Esophagus squamous epithelium (tissue), 5 donors: ENCODE measurements at places on chromosomes 1 and 21. TPM values are rescaled to one million over a fixed set of nuclear protein-coding genes. Genes with fewer than 3 reads are reported as not detected.

DNA sequence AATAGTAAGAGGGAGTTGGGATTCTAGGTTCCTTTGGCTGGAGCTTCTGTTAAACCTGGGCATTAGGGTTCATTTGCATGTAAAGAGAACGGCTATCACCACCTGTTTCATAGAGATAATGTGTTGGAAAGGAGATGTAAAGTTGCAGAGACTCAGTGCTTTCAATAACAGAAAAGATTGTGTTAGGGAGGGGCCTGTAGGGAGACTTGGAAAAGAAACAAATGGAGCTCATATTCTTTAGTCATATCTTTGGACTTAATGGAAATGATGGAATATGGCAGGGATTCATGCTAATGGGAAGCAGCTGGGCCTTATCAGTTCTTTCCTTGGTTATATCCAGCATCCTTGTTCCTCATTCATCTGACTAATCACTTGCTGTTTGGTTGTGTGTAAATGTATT is 144.9 kb downstream of the CD247 start:
- DNase-seq = no peak
- H3K36me3 ChIP-seq = no peaks in the 10 kb centered on the region
- no peak overlapping the region for H3K27ac ChIP-seq
- no peaks in the 10 kb centered on the region for H3K27me3 ChIP-seq

CD52 gene
- 3.7 TPM for total RNA-seq

GRCh38 chr21:42493109-42494060 is 2.6 kb downstream of the RSPH1 start:
- DNase-seq = no peak
- no peaks in the 10 kb centered on the region for H3K36me3 ChIP-seq
- no peaks in the 10 kb centered on the region for H3K27me3 ChIP-seq
- no peak overlapping the region for H3K27ac ChIP-seq
- H3K4me3 ChIP-seq = no peak overlapping the region
- peaks cover 18% of the 10 kb centered on the region for H3K4me1 ChIP-seq

GRCh38 chr1:199303035-199303434 is 664.2 kb downstream of the PTPRC start:
- DNase-seq = no peak
- H3K27ac ChIP-seq = no peak overlapping the region
- H3K27me3 ChIP-seq = no peaks in the 10 kb centered on the region

DNA sequence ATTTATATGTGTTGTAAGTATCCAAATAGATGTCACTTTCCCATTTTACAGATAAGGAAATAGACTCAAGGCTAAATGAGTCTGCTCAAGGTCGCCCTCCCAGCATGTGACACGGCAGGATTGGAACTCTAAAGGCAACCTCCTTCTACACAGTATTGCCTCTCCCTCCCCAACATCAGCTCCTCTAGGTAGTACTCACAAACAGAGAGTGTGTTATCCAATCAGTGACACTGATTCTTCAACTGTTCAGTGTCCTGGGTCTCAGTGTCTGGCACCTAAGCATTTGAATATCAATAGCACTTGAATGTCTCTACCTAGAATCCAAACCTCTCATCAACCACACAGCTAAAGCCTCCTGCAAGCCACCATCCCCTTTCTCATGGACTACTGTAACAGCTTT is 87.1 kb downstream of the DAB1 start:
- H3K36me3 ChIP-seq = no peaks in the 10 kb centered on the region
- no peak overlapping the region for H3K27ac ChIP-seq
- H3K27me3 ChIP-seq = no peaks in the 10 kb centered on the region
- H3K4me1 ChIP-seq = no peaks in the 10 kb centered on the region
- no peak overlapping the region for H3K4me3 ChIP-seq

ZNF695 gene
- total RNA-seq = 0.23 TPM

HSD3B1 gene
- not detected for total RNA-seq

PTGFR gene
- 2.3 TPM for total RNA-seq

GRCh38 chr1:89894210-89895201 is 73.7 kb downstream of the LRRC8D start:
- H3K27me3 ChIP-seq = no peaks in the 10 kb centered on the region
- no peak for DNase-seq
- peaks cover 16% of the 10 kb centered on the region for H3K4me1 ChIP-seq
- no peak overlapping the region for H3K27ac ChIP-seq

DNA sequence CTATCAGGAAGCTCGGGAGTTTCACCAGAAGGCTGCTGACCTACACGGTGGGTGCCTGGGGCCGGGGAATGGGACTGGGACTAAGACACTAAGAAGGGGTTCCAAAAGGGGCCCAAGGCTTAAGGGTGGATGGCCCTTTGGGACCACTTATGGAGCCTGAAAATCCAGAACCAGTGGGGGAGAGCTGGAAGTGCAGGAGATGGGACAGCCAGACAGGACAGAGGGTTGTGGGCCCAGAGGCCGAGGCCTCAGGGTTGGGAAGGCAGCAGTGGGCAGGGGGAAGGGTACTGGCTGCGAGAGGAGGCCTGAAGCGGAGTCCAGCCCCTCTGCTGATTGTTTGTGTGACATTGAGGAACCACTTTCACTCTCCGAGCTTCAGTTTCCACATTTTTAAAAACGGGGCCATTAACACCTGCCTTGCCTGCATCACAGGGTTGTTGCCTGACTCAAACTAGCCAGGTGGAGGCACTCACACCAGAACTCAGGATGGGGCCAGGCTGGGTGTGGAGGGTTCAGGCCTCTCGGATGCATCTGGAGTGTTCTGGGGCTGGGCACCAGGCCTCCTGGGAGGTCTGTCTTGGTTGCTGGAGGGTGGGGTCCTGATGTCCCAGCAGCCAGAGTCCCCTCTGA is 3.0 kb downstream of the TTC24 start:
- H3K4me1 ChIP-seq = no peaks in the 10 kb centered on the region
- H3K4me3 ChIP-seq = no peak overlapping the region
- H3K27ac ChIP-seq = no peak overlapping the region
- DNase-seq = no peak
- no peaks in the 10 kb centered on the region for H3K36me3 ChIP-seq
- H3K27me3 ChIP-seq = no peaks in the 10 kb centered on the region

GRCh38 chr1:10824821-10825540 is 28.5 kb upstream of the CASZ1 start:
- H3K36me3 ChIP-seq = no peaks in the 10 kb centered on the region
- DNase-seq = no peak
- no peak overlapping the region for H3K4me3 ChIP-seq
- peaks cover 35% of the 10 kb centered on the region for H3K4me1 ChIP-seq

GRCh38 chr1:226404063-226404903 is 3.6 kb downstream of the PARP1 start:
- H3K4me3 ChIP-seq = no peak overlapping the region
- peak overlapping the region; percentile 46 for H3K27ac ChIP-seq
- peaks cover 44% of the 10 kb centered on the region for H3K4me1 ChIP-seq
- no peaks in the 10 kb centered on the region for H3K27me3 ChIP-seq
- peaks cover 16% of the 10 kb centered on the region for H3K36me3 ChIP-seq
